Motor neuron (in vitro differentiated cells): ENCODE measurements at places on chromosomes 12 and 14. TPM values are rescaled to one million over a fixed set of nuclear protein-coding genes. Genes with fewer than 3 reads are reported as not detected.

PZP gene
- 0.92 and 1.6 TPM in 2 replicates for total RNA-seq

- ATAC-seq, result no peak
Measured at GRCh38 chr14:77529963-77530362, 31.3 kb upstream of the ISM2 start.

DNA sequence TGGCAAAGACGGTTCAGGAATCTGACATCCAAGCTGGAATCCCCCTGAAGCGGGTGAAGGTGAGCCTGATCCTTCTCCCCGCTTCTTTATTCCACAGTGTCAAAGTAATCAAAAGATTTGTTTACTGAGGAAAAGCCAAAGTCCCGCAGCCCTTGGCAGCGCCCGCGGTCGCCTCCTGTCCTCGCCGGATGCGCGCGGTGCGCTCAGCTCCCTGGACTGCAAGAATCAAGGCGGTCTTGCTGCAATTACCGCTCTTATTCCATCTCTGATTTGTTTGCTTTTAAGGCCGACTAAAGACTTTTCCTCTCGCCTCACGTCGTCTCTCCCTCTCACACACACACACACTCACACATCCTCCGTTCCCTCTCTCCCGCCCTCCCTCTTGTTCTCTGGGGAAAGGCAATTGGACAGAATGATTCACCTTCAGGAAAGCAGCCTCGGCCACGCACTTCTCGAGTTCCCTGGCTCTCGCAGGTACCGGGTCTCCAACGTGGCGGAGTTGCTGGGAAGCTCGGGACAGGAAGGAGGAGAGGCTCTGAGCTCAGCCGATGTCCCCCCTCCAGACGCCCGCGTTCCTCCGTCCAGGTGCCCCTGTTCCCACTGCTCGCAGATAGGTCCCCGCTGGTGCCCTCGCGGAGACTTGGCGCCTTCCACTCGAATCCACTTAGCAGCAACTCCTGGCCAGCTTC is 68.6 kb upstream of the USP15 start:
- peak; percentile 13 for ATAC-seq

DNA sequence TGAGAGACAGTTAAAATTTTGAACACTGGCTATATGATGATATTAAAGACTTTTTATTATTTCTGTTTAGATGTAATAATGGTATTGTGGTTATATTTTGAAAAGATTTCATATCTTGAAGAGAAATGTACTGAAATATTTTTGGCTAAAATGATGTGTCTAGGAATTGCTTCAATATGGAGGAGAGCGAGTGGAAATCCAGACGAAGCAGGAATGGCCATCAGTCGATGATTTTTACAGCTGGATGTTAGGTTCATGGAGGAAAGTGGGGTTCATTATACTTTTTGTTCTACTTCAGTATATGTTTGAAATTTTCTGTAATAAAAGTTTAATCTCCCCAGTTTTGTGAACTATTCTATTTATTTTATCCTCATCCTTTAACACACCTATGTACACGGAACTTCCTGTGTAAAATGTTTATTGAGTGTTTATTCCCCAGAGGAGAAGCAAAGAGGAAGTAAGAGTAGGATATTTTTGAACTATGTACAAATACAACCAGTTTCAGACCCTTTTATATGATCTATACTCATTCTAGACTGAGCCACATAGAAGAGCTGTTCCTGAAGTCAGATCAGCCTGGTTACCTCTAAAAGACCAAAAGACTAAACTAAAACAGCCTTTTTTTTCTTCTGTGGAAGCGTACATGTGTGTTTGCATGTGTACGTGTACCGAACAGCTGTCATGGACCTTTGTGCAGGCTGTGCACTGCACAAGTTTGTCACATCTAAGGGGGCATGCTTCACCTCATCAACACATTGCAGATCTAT is 211.0 kb upstream of the NUDT4 start:
- ATAC-seq, result no peak

DNA sequence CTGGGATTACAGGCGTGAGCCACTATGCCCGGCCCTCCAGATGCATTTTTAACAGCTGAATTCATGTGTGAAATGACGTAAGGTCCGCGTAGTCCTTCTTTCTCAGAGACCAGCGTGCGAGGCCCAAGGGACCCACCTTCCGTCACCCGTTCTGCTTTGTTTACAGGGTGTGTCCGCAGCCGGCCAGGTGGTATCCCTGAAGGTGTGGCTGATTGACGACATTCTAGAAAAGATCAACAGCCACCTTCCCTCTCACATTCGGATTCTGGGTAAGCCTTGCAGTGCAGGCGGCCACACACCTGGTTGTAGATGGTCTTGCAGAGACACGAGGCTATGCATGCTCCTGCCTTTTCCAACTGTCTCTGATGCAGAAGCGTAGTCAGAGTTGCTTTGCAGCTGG is 9.9 kb downstream of the PUS1 start:
- ATAC-seq, result no peak

- no peak for ATAC-seq
Measured at GRCh38 chr12:14850929-14851663, 7.8 kb upstream of the ART4 start.

DNA sequence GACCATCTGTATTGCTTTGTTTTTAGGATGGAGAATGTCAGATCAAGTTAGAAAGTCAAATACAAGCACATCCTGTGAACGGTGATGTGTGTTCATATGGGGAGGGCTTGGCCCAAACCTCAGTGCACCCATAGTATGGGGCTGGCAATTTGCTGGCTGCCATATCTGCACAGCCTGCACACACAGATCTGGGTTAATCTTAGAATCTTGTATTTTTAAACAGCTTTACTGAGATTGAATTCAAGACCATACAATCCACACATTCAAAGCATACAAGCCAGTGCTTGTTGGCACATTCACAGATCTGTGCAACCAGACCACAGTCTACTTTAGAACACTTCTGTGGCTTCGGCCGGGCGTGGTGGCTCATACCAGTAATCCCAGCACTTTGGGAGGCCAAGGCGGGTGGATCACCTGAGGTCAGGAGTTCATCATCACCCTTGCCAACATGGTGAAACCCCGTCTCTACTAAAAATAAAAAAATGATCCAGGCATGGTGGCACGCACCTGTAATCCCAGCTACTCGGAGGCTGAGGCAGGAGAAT is 90.4 kb downstream of the CCDC92 start:
- ATAC-seq, result no peak

DNA sequence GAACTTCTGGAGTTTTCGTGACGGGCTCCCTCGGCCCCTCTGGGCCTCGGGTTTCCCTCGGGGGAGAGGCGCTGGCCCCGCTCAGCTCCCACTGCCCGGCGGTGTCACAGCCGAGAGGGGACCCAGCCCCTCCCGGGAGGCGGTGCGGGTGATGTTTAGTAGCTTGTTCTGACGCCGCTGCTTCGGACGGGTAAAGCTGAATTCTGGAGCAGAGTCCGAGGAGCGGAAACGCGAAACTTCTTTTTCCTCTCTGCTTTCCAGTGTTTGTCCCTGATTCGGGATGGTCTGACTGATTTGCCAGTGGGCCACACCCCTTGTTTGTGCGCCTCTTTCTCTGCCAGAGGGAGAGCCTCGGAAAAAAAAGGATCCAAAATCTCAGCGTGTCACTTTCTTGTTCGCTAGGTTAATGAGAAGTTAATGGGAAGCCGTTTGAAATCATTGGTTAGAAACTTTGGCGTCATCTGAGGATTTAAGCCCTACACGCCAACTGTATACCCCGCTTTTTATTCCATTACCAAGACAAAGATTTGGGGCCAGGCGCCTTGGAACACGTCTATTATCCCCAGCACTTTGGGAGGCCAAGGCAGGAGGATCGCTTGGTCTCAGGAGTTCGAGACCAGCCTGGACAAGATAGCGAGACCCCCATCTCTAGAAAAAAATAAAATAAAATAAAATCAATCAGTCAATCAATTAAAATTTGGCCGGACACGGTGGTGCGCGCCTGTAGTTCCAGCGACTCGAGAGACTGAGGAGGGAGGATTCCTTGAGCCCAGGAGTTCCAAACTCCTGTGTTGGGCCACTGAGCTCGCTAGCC is 756 bp downstream of the TULP3 start:
- ATAC-seq, result peak; percentile 25

DNA sequence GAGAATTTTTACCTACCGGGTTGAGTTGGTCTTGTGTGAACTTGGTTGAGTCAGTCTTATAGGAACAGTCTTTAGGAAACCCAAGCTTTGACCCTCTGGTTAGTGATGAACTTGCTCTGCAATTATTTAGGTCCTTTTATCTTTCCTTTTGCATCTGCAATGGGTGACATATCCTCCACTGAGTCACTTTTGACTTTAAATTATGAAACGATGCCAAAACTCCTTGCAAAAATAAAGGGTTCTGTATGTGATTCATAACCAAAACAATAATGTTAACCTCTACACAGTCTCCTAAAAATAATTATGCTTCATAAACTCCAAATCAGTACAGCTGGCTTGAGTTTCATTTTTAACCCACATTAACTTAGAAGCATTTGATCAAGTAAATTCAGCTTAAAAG is 979.4 kb downstream of the GALC start:
- no peak for ATAC-seq

GRCh38 chr12:69545081-69545480 is 40.2 kb upstream of the CCT2 start:
- ATAC-seq, result no peak

GRCh38 chr14:51581017-51581881 is 70.5 kb upstream of the FRMD6 start:
- ATAC-seq, result no peak

GRCh38 chr14:75714991-75715390 is 53.9 kb downstream of the TTLL5 start:
- no peak for ATAC-seq

GNB3 gene
- 8.4 and 9.2 TPM in 2 replicates for total RNA-seq

PCNX4 gene
- total RNA-seq, result 67.7 and 85.2 TPM in 2 replicates

DNA sequence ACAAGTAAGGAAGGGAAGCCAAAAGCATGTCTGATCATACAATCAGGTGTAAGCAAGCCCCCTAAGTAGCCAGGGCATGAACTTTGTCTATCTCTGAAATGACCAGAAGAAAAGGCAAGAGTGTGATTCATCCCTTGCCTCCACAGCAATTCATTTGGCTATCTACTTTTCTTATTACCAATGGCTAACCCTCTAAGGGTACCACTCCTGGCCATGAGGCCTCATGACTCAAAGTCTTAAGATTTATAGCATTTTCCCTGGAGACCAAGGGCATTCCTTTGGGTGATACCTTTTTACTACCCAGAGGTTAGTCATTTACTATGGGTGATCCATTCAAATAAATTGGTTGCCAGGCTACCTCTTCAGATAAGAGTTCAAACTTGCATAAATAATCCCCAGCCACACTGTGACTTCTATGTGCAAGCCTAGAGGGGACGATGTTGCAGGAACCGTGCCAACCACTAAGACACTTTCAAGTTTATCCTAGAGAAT is 1.5 kb upstream of the LGALS3 start:
- no peak for ATAC-seq

- ATAC-seq, result no peak
Measured at GRCh38 chr12:105725054-105725453, 394.6 kb downstream of the C12orf75 start.
